ENCODE measurements at places on chromosomes 1 and 21.

DNA sequence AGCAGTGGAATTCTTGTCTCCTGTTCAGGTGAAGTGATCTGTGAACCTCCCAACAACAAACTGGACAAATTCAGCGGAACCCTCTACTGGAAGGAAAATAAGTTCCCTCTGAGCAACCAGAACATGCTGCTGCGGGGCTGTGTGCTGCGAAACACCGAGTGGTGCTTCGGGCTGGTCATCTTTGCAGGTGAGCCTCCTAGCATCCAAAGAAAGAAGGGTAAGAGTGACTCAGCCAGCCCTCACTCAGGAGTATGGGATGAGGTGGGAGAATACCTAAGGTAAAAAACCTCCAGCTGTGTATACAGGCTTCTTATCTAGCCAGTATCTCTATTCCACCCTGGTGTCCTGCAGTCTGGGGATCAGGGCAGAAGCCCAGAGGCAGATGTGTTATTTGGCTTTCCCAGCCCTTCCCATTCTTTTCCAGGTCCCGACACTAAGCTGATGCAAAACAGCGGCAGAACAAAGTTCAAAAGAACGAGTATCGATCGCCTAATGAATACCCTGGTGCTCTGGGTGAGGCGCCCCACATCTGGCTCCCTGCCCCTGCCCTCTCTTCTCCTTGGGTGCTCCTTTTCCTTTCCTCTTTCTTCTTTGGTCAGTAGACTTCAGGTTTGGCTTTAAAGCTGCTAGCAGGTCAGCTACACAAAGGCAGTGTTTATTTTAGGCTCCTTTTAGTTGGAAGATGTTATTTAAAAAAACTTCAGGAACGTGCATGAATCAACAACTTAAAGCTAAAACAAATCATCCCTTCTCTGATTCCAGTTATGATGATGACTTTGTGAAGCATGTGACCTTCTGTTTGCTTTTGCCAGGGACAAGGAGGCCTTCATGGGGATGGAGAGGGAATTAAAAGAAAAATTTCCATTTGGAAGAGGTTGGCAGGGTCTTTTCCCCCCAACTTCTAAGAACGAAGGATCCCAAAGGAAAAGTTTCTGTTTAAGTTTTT lies 9.0 kb downstream of the ATP8B2 start:
- no peak for DNase-seq

- no peak for DNase-seq
These were observed 51.8 kb downstream of the TNFRSF8 start for GRCh38 chr1:12114916-12115315.

- no peak for DNase-seq
These were observed 57.5 kb upstream of the ETV3 start for GRCh38 chr1:157195521-157196244.

DNA sequence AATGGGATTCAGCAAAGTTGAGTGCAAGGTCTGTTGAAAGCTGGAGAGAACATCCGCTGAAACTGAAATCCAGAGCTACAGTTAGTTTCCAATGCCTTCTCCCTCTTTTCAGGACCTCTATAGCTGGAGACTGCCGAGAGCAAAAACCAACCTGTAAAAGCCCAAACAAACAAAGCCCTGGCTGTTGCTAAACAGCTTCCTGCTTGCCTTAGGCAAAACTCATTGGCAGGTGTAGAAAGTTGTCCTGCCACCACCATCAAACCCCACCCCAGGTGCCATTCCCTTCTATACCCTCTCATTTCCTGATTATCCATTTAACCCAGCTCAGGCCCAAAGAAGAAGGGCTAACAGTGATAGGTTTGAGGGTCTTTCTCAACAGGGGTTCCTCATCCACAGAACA lies 24.7 kb downstream of the SCYL3 start:
- DNase-seq: no peak

DNA sequence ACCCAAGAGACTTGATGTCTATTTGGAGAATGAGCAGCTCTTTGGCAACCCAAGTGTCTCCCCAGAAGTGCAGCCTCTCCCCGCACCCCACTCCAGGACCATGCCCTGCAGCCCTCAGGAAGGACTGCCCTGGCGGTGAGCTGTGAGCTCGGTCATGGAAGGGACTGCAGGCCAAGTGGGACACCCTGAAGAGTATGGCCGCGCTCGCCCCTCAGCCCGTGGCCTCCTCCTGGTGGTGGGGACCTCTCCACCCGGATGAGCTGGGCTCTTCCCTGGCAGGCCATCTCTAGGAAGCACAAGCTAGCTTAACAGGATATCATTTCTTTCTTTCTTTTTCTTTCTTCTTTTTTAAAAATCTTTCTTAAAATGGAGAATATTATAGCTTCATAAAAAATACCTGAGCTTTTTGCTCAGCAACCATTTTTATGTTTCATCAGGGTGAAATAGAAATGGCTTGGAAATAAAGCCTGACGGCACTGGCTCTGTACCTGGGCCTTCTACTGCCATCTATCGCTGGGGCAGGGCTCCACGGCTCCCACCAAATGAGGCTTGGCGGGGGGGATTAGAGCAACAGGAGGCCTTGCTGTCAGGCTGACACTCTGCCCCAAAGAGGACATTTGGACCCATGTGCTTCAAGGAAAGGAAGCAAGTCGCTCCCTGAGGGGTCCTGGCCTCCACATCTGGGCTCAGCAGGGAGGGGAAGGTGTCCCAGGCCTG lies 296.2 kb upstream of the VAMP3 start:
- DNase-seq: no peak

DNA sequence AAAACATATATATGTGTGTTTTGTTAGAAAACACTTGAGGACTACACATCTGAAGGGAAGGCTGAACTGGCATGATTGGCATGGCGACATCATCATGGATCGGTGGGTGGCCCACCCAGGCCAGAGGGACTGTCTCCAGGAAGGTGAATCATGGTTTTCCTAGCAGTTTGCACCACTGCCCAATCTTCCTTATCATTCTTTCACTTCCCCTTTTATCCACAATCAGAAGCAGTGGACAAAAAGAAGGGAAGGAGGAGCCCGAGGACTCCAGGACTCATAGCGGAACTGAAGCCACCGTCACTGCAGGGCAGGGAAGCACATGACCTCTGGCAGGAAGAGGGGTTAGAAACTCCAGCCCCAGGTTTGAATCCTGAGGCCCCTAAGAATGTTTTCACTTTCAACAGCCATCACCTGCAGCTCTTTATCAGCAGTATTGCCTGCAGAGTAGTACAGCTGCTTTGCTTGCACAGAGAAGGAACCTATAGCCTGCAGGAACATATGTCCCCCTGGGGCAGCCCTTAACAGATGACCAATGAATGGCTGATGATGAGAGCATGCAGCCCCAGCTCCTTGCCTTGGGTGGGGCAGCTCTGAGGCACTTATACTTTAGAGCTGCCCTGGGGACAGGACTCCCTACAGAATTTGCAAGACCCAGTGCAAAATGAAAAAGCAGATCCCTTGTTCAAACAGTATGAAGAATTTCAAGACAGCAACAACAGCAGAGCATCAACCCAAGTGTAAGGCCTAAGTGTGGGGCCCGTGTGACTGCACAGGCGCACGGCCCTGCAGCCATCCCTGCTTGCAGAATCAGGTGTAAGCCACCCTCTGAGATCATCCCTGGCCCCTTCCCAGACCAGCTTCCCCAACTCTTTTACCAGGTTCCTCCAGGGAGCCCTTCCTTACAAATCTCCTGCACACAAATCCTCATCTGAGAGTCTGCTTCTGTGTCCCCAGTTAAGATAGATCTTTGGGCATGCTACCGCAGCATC lies 241.8 kb upstream of the IRF2BP2 start:
- no peak for DNase-seq

DNA sequence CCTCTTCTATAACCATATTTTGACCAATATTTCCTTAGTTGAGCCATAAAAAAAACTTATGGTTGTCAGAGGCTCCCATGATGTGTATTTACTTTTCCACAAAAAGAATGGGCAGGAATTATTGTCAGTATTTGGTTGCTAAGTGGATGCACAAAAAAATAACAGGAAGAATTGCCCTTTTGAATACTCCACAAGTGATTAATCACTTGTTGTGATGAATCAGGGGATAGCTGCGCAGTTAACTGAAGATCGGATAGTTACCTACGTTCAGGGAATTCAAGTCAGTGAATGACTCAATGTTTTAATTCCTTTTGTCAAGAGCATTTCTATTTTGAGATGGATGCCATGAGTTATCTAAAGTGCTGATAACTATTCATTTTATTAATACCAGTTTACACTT lies 785.2 kb upstream of the B3GALT2 start:
- DNase-seq: peak; percentile 96

- peak; percentile 28 for DNase-seq
These were observed 28.1 kb downstream of the IL6R start for GRCh38 chr1:154433161-154433764.

- no peak for DNase-seq
These were observed 296.8 kb downstream of the PBX1 start for GRCh38 chr1:164855716-164856329.

DNA sequence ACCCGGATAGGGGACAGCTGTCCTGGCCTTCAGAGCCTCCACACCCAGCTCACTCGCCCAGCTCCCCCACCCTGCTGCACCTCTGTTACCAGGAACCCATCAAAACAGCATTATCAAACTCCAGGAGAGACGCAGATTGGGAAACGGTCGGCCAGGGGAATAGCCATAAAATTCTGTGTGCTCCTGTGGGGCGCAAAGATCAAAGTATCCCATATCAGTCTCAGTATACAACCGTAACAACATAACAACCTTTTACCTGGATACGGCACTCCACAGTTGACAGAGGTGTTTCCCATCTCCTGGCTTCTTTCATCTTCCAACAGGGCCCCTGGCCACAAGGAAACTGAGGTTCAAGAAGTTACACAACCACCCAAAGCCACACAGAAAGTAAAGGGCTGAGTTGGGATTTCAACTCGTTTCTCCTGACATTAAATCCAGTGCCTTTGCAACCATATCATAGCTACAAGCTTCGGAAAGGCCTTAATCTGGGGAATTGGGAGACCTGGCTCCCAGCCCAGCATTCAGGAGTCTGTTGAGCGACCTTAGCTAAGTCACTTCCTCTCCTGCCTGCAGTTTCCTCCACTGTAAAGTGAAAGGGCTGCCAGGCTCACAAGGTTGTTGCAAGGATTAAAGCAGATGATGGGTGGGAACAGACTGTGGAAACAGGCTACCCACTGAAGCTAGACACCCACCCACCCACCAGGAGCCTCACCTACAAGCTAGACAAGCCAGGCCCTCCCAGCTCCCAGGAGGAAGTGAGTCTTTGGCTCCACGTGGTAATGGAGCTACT lies 8.1 kb upstream of the EPHB2 start:
- DNase-seq: no peak

Measured in fibroblast of lung (primary cell).